ENCODE measurements at places on chromosomes 6 and 20.

- DNase-seq: no peak
These were observed 1026.7 kb downstream of the KIF16B start for GRCh38 chr20:15546525-15547023.

GRCh38 chr20:47922269-47922668 lies 137.0 kb upstream of the SULF2 start:
- DNase-seq: no peak

GRCh38 chr6:135520781-135521180 lies 23.2 kb upstream of the AHI1 start:
- DNase-seq: no peak

- DNase-seq: no peak
These were observed 15.1 kb upstream of the EDN1 start for GRCh38 chr6:12275107-12275506.

GRCh38 chr6:33840048-33840926 lies 36.5 kb upstream of the MLN start:
- no peak for DNase-seq

- DNase-seq: no peak
These were observed 17.3 kb downstream of the FKBP1A start for GRCh38 chr20:1375515-1375914.

DNA sequence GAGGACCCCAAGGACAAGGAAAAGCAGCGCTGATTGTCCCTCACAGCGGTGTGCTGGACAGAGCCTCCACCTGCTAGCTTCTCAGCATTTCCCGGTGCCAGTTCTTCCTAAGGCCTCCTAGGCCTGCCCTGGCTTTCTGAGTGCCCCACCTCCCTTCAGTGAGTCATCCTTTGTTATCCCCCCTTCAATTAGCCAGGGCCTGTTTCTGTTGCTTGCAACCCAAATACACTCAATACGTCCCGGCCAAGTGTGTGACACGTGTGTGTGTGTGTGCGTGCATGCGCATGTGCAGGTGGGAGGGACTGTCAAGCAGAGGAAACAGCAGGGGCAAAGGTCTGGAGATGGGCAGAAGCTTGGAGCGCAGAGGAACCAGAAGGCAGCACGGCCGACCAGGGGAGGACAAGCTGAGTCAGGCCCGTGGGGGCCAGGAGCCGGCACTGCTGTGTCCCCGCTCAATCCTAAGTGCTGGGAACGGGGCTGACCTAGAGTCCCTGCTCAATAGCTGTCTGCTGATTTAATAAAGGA lies 159.8 kb downstream of the PREX1 start:
- no peak for DNase-seq

DNA sequence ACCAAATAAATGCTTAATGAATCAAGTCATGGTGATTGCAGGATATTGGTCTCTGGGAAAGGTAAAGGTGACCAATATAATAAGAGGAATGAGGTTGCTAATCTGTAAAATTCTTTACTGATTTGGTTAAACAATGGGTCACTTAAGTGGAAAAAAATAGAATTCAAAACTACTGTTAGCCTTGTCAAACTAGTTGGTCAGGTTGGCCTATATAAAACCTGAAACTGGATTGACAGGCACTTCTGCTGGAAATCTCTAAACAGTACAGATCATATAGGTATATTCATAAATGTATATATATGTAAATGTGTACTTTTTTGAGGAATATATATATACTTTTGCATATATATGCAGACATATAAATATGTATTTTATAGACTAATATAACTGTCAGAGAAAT lies 19.7 kb downstream of the PLCB4 start:
- DNase-seq: no peak

DNA sequence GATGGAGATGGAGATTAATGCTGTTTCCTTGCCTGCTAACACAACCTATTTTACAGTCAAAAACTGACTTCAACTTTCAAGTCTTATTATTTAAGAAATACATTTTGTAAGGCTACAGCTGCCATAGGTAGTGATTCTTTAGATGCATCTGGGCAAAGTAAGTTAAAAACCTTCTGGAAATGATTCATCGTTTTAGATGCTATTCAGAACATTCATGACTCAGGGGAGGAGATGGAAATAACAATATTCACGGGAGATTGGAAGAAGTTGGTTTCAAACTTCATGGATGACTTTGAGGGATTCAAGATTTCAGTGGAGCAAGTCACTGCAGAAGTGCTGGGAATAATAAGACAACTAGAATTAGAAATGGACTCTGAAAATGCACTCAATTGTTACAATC lies 174.9 kb upstream of the GGTLC1 start:
- no peak for DNase-seq

DNA sequence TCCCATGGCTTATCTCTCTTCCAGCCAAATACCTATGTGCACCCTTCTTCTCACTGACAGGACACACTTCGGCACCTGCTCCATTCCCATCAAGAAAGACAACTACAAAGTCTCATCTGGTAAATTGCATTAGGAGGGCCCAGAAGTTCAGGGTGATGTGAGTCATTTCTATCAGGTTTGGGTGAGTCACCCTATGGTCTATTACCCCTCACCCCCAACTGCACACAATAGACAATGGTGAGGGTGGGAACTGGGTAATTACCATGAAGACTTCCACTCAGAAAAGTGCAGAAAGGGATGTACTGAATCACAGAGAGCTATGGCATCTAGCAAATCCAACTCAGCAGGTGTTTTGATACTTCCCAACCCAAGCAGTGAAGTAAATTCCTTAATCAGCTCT lies 54.8 kb downstream of the OPN5 start:
- no peak for DNase-seq

DNA sequence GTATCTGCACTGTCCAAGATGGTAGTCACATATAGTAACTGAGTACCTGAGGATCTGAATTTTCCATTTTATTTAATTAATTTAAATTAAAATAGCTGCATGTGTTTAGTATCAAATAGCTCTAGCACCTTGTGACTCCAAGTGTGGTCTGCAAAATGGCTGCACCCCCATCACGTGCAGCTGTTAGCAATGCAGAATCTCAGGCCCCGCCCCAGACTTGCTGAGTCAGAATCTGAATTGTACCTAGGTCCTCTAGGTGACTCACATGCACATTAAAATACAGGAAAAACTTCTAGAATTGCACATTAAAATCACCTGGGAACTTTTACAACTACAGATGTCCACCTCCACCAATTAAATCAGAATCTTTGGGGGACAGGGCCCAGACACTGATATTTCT lies 19.2 kb upstream of the FAM83C start:
- no peak for DNase-seq

DNA sequence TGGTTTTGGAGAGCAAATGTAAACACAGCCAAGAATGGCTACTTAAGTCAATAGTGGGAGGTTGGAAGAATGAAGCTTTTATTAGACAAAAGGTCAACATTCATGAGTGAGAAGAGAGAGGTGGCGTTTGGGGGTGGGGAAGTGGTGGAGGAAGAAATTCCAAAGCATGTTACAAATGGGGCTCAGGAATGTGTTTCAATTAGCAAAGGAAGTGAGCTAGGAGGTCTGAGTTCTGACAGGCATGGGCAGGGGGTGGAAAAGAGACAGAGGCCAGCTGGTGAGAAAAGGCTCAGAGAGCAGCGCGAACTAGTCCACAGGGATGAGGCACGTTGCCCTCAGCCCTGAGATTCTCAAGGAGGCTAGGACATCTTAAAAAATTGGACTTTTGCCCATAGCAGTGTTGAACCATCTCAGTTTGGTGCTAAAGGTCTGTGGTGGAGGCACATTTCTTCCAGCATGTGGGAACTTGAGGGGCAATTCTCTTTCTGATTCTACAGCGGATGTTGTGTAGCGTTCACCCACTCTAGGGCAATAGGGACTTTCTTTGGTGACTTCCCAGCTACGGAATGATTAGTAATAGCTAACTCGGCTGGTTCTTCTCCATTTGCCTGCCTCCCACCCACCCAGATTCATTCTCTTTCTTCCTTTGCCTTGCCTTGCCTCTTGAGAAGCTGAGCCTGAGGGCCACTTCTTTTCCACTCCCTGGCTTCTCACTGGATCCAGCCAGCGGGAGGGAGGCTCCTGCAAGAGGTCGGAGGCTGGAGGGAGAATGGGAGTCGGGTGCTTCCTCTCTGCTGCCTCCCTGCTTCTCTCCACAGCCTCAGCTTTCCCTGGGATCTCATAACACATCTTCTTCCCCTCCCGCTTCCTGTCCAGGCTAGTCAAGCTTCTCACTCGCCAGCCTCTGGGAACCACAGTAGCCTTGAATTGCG lies 45.1 kb upstream of the NEDD9 start:
- DNase-seq: no peak

- no peak for DNase-seq
These were observed 28.9 kb downstream of the ASIP start for GRCh38 chr20:34269996-34270627.

DNA sequence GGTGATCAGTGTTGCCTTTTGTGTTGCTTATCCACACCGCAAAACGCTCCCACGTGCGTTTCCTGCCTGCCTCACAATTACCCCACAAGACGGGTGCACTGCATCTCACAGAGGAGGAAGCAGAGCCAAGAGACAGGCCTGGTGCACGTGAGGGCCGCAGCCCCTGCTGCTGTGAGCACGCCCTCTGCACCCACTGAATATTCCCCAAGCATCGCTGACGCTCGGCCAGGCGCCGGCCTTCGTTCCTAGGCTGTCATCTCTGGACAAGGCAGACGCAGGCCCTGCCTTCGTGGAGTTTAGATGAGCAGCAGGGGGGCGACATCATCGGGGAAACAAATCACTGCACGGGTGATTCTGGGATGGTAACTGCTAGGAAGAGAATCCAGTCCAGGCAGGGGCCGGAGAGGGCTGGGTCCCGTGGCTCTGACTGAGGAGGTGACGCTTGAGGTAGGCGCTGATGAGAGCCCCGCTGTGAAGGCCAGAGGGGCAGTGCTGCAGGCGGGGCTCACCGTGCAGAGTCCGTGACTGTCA lies 162.4 kb upstream of the QKI start:
- DNase-seq: no peak

DNA sequence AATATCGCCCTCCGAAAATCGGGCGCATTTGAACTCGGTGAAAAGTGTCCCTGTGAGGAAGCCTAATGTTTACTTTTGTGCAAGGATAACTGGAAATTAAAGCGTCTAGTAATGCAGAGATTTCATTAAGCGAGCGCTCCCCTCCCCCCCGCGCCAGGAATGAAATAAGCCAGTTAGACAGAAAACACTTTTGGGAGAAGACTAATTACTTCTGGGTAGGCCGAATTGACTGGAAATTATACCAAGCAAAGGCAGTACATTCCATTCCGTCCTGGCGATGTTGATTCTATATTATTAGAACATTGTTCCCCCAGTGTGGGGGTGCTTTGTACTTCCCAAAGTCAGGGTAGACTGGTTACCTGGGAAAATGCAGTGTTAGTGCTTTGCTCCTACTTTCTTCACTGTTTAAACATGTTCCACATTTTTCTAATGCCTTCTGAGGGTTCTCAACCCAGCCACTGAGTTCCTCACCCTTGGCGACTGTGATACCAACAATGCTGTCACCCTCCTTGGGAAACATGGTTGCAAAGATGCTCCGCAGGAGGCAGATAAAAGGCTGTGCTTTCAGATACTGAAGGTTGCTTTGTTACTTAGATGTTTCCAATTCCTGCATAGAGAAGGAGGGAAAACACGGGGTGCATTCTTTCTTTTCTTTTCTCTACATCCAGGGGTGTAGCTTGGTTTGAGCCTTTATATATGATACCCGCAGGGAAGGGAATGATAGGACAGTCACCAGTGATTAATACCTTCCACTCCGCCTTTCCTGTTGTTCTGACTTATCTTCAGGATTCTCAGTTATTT lies 2.6 kb downstream of the GJA1 start:
- DNase-seq: no peak

- no peak for DNase-seq
These were observed 862.3 kb upstream of the CITED2 start for GRCh38 chr6:140236732-140237131.

DNA sequence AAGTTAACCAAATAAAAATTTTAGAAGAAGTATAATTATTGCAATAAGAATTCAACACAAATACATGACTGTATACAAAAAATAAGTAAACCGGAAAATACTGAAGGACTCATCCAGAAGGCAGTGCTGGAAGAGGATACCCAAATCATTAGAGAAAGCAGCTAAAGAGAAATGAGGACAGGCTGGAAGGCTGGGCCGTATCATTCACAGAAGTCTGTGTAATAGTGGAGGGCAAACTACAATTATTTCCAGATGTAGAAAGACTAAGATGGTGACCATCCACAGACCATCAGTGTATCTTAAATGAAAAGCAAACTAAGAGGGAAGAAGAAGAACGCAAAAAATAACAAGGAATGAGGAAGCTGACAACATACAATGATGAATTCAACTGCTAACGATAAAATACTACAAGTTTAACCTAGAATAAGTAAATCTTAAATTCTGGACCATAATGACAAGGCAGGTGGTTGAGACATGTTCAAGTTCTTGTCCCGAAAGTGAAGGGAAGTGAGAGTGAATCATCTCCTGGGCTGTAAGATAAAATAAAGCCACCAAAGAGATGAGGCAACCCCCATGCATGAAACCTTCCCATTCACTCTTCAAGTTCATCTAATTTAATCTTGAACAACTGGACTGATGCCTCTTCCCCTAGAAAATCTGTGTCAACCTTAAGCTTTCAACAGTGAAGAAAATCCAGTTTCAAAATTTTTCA lies 71.5 kb downstream of the SLC23A2 start:
- DNase-seq: no peak

- no peak for DNase-seq
These were observed 46.8 kb upstream of the SLCO4A1 start for GRCh38 chr20:62595491-62595890.

- DNase-seq: no peak
These were observed 2.1 kb downstream of the SOX12 start for GRCh38 chr20:327186-328026.

GRCh38 chr20:62162765-62163484 lies 19.4 kb downstream of the SS18L1 start:
- no peak for DNase-seq

DNA sequence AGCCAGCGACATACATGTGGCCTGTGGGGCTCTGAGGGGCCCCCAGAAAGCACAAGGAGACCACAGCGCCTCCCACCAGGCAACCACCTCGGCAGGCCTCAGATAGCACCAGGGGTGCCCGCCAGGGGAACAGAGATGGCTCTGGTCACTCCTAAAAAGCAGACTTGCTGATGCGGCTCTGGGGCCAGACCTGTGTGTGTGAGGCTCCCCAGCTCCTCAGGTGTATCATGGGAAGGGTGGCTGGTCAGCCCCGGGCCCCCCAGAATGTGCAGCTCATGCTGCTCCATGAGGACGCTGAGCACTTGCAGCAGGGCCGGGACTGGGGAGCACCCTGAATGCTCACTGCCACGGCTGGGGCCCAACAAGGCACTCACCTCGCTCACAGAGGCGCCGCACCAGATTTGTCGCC lies 60.2 kb downstream of the PYGB start:
- no peak for DNase-seq

GRCh38 chr6:161238081-161238480 lies 35.8 kb downstream of the AGPAT4 start:
- DNase-seq: no peak
